Smooth muscle cell of the pulmonary artery (primary cell): ENCODE measurements at places on chromosomes 5 and 9. TPM values are rescaled to one million over a fixed set of nuclear protein-coding genes. Genes with fewer than 3 reads are reported as not detected.

SLCO6A1 gene
- total RNA-seq, result not detected in 2 replicates

PTGS1 gene
- 93.5 and 257 TPM in 2 replicates for total RNA-seq

SV2C gene
- under 0.01 TPM in 1 of 2 replicates, not detected in the other for total RNA-seq

ENC1 gene
- total RNA-seq, result 43.7 and 155 TPM in 2 replicates

VCAN gene
- 2,405 and 2,757 TPM in 2 replicates for total RNA-seq

SLC27A6 gene
- total RNA-seq, result 0.10 and 0.13 TPM in 2 replicates

QRFP gene
- not detected in 2 replicates for total RNA-seq

SH2D3C gene
- total RNA-seq, result 0.10 and 2.2 TPM in 2 replicates

BARHL1 gene
- not detected in 2 replicates for total RNA-seq

WNT8A gene
- not detected in 2 replicates for total RNA-seq

SLC25A2 gene
- 0.13 and 0.26 TPM in 2 replicates for total RNA-seq

PCDHGA8 gene
- 4.0 and 4.3 TPM in 2 replicates for total RNA-seq

TMC1 gene
- total RNA-seq, result 0.17 and 0.59 TPM in 2 replicates

CTXN3 gene
- total RNA-seq, result not detected in 2 replicates

WDR5 gene
- total RNA-seq, result 16.3 and 20.0 TPM in 2 replicates

FAM200C gene
- 4.5 and 7.2 TPM in 2 replicates for total RNA-seq

IL9 gene
- total RNA-seq, result not detected in 2 replicates

KIF4B gene
- total RNA-seq, result under 0.01 TPM in 1 of 2 replicates, not detected in the other

ANKRD20A1 gene
- not detected in 2 replicates for total RNA-seq

GRAMD2B gene
- 22.0 and 26.0 TPM in 2 replicates for total RNA-seq

ADGRV1 gene
- 0.26 and 0.50 TPM in 2 replicates for total RNA-seq
